ENCODE measurements at places on chromosomes 16 and 17.
A peak's percentile ranks its signal among the peaks of the same experiment; 100 is the strongest.

- no peak for DNase-seq
Measured at GRCh38 chr16:50178491-50178941, 25.4 kb downstream of the TENT4B start.

GRCh38 chr17:48429156-48429555, 858 bp downstream of the SKAP1 start:
- no peak for DNase-seq

- no peak for DNase-seq
Measured at GRCh38 chr17:1673041-1673785, 11.5 kb downstream of the PRPF8 start.

GRCh38 chr17:80997424-80998117, 5.9 kb downstream of the CHMP6 start:
- DNase-seq, result no peak

DNA sequence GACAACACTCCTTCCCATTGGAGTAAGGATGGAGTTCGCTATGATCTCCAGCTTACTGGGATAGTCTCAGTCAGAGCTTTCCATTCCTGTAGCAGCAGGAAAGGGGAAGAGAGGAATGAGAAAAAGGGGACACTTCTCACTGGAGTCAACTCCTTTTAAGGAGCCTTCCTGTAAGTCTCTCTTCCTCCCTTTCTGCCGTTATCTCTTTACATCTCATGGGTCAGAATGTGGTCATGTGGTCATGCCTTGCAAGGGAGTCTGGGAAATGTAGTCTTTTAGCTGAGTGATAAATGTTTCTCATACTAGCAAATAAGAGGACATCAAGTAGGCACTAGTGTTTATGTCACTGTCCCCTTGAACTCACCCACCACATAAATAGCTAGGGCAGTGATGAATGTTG, 227.3 kb downstream of the HAPSTR1 start:
- peak; percentile 41 for DNase-seq

DNA sequence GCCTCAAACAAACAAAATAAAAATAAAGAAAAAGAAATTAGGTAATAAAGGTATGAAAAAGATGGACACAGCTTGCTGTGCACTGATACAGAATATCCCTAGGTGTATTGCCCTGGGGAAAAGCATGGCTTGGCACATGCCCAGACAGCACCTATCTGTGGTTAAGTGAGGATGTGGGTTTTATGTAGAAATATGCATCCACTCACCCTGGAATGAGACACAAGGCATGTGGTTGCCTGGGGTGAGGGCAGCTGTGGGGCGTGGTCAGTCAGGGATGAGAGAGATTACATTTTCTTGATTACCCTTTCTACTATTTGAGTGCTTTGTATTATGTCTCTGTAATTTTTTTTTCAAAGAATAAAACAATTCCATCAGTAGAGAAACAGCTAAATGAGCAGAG, 6.9 kb downstream of the PLLP start:
- no peak for DNase-seq

DNA sequence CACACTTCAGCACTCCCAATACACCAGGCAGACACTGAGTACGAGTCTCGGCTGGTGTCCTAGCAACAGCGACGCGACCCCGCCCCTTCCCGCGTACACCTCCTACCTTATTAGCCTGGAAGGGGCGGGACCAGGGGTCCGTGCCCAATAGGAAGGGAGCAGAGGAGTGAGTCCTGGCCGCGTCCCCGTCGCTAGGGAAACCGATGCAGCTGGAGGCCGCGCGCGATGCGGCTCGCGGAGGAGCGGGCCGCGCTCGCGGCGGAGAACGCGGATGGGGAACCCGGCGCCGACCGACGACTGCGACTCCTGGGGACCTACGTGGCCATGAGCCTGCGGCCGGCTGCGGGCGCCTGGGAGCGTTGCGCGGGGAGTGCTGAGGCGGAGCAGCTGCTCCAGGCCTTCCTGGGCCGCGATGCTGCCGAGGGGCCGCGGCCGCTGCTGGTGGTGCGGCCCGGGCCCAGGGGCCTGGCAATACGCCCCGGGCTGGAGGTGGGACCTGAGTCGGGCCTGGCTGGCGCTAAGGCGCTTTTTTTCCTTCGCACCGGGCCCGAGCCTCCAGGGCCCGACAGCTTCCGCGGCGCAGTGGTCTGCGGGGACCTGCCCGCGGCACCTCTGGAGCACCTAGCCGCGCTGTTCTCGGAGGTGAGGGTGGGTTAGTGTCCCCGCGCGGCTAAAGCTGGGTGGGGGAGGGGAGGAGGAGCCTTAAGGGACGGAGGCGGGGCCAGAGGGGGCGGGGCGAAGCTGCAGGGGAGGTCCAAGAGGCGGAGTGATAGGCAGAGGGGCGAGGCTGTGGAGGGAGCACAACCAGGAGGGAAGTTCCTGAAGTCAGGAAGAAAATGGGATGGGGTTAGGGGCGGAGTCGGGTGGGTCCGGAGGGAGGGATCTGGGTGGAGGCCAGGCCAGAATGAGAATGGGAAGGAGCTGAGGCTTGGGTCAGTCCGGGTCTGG, at the start of gene DNAH9:
DNAH9 (plus strand) TSS at position 197 of the 948 bp plus-strand sequence; CDS start at position 226, 29 bp downstream.
- no peak for DNase-seq

GRCh38 chr17:15278380-15278779, 13.3 kb upstream of the PMP22 start:
- no peak for DNase-seq

- peak; percentile 44 for DNase-seq
Measured at GRCh38 chr17:39776252-39776651, 38.5 kb downstream of the GRB7 start.

GRCh38 chr16:17331071-17331607, 139.6 kb downstream of the XYLT1 start:
- no peak for DNase-seq

GRCh38 chr17:56762988-56763387, 70.7 kb downstream of the C17orf67 start:
- DNase-seq, result no peak

DNA sequence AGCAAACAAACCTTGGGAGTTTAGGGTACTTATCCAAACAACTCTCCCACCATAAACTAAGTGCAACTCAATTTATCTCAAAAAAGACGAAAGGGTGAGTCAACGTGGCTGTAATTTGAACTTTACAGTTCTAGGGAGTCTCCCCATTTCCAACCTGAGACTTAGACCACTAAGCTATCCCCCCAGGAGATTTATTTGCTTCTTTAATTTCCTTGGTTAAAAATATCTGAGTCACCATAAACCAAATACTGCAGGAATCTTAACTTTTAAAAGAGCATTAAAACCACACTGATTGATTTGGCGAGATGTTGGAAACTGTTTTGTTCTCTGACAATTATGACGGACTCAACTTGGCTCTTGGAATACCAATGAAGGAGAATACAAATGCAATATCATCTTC, 299.3 kb upstream of the SOX9 start:
- DNase-seq, result no peak

DNA sequence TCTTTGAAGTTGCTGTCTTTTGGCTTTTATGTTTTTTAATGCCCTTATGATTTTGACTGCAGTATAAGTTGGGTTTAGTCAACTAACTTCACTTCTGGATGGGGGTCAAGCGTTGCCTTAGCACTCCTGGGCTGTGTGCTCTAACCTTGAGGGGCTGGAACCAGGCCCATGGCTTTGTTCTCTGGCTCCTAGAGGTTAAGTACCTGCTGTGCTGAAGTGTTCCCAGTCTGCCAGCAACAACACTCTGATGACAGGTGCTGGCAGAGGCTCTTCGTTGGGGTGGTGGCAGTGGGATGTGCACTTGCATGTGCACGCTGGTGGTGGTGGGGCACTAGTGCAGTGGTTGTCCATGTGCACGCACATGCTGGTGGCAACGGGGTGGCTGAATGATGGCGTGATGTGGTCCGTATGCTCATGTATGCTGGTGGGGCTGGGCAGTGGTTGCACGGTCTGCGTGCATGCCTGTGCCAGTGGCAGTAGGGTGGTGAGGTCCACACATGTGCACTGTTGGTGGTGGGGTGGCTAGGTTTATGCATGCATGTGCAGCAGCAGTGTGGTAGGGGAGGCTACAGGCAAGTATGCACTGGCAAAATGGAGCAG, 447.8 kb upstream of the GOT2 start:
- no peak for DNase-seq

DNA sequence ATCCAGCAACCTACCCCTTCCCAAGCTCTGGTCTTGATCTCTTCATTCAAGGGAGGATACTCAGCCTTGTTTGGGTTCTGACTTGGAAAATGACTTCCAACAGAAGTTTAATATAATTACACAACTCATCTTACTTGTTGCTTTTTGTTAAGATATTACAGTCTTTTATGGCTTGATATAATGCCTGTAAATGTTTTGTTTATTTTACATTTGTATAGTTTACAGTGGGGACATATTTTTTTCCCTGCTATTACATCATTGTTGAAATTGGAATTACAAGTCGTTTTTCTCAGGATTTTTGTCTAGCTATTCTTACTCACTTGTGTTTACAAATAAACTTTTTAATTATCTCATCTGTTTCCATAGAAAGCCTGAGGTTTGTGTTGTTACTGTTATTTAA, 436.0 kb downstream of the CNTNAP4 start:
- DNase-seq, result no peak

GRCh38 chr16:48292452-48292851, 45.1 kb upstream of the ABCC11 start:
- no peak for DNase-seq

- no peak for DNase-seq
Measured at GRCh38 chr16:3907586-3907985, 27.1 kb upstream of the CREBBP start.

DNA sequence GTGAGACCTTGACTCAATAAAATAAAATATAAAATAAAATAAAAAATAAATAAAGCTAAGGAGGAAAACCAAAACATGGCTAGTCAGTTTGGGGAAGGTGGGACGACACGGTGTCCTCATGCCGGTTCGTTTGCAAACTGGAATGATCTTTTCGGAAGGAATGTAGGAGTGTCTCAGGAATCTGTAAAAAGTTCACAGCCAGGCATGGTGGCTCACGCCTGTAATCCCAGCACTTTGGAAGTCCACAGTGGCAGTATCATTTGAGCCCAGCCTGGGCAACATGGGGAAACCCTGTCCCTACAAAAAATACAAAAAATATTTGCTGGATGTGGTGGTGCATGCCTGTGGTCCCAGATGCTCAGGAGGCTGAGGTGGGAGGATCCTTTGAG, 14.7 kb upstream of the RPTOR start:
- no peak for DNase-seq

- no peak for DNase-seq
Measured at GRCh38 chr17:6241381-6241780, 171.2 kb downstream of the WSCD1 start.

DNA sequence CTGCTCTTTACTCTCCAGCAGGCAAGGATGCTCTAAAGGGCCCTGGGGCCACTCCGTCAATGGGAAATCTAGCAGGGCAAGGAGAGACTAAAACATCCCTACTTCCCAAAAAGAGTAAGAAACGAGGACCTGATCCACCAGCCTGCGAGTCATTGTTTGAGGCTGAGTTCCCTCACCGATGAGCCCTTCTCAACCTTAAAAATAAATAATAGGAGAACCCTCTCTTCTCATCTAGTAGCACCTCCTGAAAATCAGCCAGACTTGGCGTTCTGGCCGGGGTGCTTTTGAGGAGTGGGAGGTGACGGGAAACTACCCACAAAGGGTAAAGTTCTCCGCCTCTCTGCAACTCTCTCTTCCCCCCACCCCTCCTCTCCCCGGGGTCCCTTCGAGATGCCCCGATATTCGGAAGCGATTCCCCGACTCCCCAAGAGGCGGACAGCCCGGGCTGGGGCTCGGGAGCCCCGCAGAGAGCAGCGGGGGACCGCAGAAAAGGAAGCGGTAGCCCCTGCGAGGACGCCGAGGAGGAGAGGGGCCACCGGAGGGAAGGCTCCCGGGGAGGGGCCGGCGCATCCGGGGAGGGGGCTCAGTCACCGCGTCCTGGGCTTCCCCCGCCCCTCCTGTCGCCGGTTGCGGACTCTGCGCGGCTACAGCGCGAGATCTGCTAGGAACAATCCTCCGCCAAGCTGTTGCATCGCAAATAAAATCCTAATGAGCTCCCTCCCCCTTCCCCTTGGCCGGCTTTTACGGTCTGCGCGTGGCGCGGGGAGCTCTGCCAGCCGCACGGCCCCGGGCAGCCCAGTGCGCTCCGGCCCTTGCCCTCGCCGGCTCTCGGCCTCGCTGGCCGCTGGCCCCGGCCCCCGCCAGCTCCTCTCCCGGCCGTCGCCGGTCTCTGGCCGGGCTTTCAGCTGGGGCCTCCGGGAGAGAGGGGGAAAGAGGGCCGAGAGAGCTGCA, 1.3 kb downstream of the HOXB9 start:
- no peak for DNase-seq

GRCh38 chr17:73770115-73770848, 126.0 kb upstream of the SDK2 start:
- no peak for DNase-seq

DNA sequence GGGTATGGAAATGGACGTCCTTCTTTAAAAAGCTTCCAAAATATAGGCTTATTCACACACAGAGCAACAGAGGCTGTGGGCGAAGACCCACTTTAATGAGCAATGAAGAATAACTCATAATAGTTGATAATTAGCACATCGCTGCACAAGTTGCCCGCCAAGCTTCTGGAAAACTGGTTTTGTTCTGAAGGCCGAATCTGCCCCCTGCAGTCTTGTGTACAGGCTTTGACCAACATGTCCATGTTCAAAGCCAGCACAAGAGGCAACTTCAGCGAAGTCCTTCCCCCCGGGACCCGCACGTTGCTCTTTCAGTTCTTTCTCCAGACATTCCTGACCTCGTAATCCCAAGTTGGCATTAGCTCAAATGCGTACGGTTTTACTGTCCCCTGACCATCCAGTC, 73.3 kb downstream of the IRX5 start:
- DNase-seq, result no peak

DNA sequence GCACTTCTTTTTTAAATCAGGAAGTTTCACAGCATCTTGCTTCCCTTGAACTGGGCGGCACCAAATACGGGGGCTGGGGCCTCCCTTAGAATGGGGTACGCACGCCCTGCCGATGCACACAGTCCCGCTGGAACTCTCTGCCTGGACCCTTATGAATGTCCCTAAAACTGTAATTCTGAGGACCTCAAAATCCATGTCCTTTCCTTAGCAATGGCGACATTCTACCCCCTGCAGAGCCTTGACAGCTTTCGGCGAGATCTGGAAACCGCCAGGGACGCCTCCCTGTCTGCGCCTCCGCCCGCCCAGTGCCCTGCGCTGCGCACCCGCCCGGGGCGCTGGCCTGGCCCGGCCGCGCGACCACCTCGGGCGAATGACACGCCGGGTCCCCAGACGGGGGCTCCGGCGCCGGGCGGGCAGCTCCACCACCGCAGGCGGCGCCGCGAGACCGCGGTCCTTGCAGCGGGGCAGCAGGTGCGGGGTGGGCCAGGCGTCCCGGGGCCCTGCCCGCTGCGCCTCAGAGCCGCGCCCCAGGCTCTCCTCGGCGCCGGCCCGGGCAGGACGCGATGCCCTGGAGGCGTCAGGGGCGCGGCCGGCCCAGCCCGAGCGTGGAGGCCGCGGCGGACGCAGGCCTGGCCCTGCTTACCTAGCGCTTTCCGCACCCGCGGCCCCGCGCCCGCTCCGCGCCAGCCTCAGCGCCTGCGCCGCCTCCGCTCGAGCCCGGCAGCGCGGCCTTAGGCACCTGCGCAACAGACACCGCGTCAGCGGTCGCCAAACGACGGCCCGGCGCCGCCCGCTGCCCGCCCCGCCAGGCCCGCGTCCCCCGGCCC, 548 bp downstream of the HAGH start:
- DNase-seq, result peak; percentile 85

- no peak for DNase-seq
Measured at GRCh38 chr17:33982909-33983308, 272.2 kb upstream of the CCL2 start.

- DNase-seq, result no peak
Measured at GRCh38 chr17:11899537-11899942, 97.7 kb downstream of the ZNF18 start.

Data from Karpas-422 (cell line).